ENCODE measurements at places on chromosomes 7 and 10. TPM values are rescaled to one million over a fixed set of nuclear protein-coding genes. Genes with fewer than 3 reads are reported as not detected.

DNA sequence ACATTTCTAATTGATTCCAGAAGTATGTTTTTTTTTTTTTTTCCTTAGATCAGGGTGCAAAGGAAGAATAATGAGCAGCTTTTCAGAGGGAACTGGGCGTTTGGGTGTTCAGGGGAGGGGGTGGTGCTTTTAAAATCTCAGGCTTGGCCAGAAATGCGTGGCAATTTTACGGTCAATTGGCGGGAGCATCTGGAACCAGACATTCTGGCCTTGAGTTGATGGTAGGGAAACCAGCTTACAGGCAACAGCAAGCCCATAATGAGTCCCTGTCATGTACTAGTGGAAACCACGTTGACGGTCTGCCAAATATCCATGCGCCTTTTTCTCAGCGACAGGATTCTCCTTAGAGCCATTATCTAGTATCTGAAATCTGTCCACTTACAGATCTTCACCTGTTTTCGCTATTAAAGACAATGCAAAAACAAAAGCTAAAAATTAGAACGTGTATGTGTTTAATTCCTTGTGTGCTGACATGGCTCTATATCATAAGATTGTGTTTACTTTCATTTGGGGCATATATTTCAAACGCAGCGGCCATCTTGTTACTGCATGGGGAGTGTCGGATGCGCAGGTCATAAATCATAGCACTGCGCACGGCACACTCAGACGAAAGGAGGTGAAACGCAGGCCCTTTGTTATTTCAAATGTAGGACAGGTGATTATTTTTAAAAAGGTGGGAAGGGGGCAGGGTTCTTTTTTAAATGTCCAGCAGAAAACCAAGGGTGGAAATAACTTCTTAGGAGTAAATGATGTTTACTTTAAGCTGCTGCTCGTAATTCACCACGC lies 209.2 kb downstream of the AGMO start:
- no peak for DNase-seq

DNA sequence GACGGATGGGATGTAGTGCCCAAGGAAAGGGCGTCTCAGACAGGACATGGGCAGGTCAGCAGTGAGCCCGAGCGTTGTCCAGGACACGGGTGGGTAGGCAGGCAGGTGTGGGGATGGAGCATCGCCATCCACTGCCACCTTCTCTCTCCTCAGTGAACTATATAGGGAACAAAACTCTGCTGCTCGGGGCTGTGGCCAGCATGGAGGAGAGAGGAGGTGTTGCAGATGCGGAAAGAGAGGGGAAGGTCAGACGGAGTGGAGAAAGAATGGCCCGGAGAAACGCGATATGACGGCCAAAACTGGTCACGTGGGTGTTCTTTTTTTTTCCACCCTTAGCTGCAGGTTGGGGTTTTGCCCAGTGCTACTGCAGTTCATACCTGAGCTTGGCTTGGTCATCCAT lies 71.2 kb downstream of the GRID1 start:
- DNase-seq = no peak

DNA sequence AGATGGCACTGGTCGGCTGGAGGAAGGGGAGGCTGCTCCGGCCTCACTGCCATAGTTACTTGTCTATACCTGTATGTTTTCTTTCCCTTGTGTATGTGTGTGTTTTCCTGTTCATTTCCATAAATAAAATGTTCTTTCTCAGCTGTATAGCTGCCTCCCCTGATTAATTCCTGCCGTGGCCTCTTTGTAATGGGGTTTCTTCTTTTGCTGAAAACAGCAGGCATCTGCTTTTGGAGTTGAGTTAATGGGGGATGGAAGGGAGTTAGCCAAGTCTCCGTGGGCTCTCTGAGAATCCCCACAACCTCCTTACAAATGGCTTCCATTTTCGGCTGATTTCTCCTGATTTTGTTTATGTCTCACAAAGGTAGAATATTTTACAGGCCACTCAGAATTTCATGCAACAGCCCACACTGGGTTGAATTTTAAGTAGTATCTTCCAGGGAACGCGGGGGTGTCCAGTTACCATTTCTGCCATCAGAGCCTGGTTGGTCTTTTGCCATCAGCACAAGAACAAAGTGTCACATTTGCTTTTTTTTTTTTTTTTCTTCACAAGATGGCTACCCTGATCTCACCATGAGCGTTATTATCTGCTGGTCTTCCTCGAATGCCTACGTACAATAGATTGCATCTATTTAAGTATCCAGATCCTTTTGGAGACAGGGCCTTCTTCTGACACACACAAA lies 88.1 kb upstream of the NRP1 start:
- no peak for DNase-seq

DNA sequence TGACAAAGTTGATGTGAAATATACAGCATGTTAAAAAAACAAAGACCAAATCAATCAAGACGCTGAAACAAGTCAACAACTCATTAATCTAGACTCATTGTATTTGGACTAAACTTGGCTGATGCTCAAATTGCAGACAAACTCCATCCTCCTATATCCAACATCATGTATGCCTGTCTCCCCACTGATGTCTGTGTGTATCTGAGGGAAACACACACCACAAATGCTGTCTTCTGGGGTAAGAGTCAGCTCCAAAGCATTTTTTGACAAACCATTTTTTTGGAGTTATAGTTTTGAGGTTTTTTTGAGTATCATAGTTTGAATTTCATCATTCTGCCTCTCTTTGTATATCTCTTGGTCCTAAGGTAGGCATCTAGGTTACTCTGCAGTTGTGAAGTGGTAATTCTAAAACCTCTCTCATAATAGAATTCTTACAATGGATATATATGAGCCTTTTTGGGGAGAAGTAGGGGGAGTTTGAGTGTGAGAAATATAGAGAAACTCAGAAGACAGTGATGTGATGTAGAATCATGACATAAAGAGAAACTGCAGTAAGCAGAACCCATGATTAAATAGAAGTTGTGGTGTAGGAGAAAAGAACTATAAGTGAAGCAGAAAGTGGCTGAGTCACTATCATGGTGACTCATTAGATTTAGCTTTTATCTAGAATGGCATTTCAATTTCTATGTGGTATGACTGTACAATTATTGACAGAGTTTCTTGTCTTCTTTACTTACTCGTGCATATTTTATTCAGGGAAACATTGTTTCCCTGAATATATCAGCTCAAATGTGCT lies 1531.1 kb upstream of the LRRTM3 start:
- DNase-seq = no peak

GRCh38 chr7:64515781-64516180 lies 47.1 kb downstream of the ZNF680 start:
- no peak for DNase-seq

- no peak for DNase-seq
Observed at GRCh38 chr7:52463341-52463740, 572.1 kb upstream of the POM121L12 start.

DNA sequence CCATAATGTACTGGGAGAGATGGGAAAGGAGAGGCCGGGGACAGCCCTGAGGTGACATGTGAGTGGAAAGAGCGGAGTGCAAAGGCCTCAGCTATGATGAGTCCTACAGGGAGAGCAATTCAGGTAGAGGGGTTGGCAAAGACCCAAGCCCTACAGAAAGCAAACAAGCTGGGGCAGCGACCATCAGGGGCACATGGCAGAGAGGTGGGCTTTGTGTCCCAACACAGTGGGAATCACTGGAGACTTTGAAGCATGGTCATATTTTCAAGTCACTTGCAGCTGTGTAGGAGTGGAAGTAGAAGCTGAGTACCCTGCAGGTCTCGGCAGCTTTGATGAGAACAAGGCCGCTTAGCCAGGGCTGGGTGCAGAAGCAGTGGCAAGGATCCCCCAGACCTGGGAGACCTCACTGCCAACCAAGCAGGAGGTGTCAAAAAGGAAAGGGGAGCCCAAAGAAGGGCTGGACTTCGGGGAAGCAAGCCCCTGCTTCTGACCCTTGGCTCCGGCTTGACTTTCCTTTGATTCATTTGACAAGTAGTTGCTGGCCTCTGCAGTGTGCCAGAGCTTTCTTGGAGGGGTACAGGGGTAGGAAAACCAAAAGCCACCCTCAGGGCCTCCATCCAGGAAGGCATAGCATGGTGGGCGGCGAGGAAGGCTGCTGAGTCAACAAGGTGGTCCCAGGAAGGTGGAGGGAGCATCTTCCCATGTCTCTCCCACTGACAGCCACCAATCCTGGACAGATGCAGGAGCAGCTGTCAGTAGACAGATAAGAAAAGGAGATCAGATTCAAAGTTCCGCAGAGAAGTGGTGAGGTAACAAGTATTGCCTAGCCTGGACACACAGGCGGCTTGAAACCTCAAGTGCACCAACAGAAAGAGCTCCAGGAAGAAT lies 1.9 kb upstream of the PGAM2 start:
- DNase-seq = peak; percentile 19

DNA sequence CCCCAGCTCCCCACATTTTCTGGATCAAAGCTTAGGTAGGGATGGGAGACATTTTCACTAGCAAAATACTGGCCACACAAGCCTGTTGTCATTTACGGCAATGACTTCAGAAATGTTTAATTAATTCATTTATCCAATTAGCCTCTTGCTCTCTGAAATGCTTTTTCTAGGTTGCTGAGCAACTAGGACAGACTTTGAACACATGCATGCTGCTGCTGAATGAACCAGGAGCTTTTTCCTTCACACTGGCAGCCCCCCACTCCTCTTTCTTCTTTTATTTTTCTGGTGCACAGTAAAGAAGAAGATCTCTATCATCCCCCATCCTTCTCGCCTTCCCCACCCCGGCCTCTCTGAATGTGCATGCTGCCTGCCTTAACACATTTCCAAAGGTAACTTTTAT lies 22.5 kb downstream of the SORCS3 start:
- DNase-seq = no peak

DNA sequence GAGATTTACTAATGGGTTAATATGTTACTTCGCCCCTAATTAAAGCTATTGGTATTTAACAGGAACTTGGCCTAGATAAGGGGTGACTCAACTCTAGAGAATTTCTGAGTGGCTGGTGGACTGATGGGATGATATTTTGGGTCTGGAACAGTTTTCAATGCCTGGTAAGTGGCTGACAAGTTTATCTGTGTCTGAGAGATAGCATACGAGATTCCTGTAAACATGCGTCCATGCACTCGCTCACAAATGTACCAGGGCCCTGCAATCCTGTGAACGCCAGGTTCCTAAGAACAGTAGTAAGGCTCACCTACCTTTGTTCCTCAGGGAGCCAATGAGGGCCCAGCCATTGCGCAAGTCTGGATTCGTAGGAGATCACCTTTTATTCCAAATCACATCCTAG lies 683.8 kb upstream of the ANKRD30A start:
- DNase-seq = peak; percentile 46

GRCh38 chr10:128883231-128884032 lies 583.6 kb upstream of the MGMT start:
- DNase-seq = no peak

- no peak for DNase-seq
Observed at GRCh38 chr10:83536426-83536825, 602.9 kb upstream of the GHITM start.

- DNase-seq = no peak
Observed at GRCh38 chr7:108345710-108346336, 110.4 kb downstream of the NRCAM start.

- DNase-seq = no peak
Observed at GRCh38 chr10:89389254-89389653, 3.2 kb upstream of the IFIT1 start.

DNA sequence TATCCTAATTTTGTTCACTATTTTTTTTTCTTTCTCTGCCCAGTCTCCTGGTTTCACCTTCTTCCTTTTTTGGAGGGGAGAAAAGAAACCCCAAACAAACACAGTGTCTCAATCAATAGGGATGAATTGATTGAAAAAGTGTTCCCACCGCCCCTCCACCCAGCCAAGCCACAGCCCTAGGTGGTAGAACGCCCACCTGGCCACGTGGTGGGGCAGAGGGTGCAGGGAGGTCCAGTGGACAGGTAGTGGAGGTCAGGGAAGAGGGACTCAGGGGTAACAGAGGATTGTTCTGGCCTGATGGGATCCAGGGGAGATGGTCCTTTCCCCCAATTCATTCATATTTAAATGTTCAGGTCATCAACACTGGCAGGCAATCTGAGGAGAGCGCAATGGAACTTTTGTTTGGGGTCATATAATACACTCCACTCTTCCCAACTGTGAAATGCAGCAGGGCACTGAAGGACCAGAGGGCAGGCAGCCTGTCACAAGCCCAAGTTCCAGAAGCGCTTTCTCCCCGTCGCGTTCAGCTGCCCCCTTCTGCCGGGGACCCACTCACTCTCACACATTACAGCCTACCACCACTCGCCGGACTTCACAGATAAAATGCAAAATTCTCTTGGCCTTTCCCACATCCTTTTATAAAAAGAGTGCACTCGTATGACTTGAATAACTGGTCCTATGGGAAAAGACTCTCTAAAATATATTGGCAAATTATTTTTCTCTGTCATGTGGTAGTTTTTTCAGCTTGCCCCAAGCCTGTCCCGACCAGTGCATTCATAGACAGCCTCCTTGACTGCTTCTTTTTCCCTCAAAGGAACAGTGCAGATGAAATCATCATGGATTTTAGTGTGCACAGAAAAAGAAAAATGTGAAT lies 1.6 kb downstream of the INHBA start:
- no peak for DNase-seq

DNA sequence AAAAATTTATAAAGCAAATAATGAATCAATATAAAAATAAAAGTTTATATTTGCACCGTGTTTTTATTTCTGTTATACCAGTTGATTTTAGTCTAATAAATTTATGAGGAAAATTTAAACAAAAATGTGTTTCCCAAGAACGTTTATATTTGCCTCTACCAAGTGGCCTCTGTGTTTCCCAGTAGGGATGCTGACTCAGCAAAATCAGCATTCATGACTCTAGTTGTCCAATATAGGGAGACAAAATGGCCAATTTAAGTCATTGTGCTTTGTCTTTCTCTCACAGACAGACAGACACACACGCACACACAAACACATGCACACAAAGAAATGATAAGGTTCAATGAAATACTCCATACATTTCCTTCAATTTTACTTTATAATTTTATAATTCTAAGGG lies 942.5 kb upstream of the ZWINT start:
- DNase-seq = no peak

DNA sequence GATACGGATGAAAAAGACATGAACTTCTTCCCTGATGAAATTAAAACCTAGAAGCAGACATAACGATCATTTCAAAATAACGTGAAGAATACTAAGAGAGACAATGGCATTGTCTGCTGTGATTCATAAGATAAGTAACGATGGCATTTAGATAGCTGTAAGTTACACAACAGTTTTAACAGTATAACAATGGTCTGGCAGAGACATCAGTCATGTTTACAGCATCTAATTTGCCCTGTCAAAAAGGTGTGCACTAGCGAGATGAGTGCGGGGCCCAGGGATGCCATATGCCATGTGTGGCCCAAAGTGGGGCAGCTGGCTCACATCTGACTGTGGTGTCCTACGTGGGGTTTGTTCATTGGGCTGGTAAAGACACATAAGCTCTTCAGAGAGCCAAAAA lies 55.7 kb upstream of the RHEB start:
- DNase-seq = no peak

LOXL4 gene
- total RNA-seq = 0.94 TPM

ANKMY2 gene
- total RNA-seq = 28.6 TPM

PRSS1 gene
- not detected for total RNA-seq

EGR2 gene
- 2.3 TPM for total RNA-seq

ADAMTS14 gene
- 0.53 TPM for total RNA-seq

CPA2 gene
- not detected for total RNA-seq

AGAP3 gene
- total RNA-seq = 61.5 TPM

GTF2IRD1 gene
- 50.0 TPM for total RNA-seq

CLCN1 gene
- total RNA-seq = not detected

All from left cardiac atrium (tissue), 4 donors.